ENCODE measurements at places on chromosomes 2 and 18.

DNA sequence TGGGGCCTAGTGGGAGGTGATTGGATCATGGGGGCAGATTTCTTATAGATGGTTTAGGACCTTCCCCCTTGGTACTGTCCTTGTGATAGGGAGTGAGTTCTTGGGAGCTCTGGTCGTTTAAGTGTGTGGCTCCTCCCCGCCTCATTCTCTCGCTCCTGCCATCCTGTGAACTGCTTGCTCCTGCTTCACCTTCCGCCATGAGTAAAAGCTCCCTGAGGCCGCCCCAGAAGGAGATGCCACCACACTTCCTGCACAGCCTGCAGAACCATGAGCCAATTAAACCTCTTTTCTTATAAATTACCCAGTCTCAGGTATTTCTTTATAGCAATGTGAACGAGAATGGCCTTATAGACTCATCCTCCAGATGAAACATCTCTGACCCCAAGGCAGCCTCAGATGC, 101.5 kb downstream of the KCNF1 start:
- no peak for DNase-seq

DNA sequence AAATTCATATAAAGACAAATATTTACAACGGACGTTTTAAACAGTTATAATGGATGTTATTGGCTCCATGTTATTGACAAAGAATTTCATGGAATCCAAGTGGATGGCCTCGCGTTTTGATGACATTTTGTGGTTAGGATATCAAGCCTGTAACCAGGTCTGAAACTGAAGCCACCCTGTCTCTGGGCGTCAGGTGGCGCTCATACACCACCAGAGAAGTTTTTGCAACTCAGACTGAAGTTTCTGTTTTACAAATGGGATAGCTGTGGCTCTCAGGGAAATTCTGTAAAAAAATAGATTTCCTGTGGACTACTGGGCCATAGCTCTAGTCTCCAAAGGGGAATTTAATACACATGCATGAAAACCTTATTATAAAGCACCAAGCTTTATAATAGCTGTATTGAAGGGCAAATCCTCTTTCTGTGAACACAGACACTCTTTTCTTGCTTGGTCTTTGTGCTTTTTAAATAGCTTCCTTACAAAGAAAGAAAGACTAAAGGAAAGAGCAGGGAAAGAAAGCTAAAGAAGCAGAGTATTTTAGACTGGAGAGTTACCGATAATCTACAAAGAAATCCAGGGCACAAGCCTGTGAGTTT, 86.7 kb downstream of the C18orf54 start:
- no peak for DNase-seq

DNA sequence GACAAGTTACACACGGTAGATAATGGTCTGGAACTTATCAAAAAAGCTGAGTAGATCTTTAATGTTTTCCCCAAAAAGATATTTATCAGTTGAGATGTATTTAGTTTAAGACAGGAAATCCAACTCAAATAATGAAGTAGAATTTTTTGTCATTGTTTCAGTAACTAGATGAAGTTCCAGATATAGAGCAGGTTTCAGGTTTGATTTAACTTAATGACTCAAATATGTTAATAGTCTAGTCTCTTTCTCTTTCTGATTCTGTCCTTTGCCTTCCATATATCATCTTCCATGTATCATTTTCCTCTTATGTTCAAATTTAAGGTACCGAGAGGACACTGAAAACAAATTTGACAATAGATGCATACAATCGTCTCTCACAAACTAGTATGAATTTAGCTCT, 23.6 kb upstream of the DOCK10 start:
- no peak for DNase-seq

- DNase-seq: no peak
Observed at GRCh38 chr2:234363647-234364294, 133.1 kb downstream of the ARL4C start.

DNA sequence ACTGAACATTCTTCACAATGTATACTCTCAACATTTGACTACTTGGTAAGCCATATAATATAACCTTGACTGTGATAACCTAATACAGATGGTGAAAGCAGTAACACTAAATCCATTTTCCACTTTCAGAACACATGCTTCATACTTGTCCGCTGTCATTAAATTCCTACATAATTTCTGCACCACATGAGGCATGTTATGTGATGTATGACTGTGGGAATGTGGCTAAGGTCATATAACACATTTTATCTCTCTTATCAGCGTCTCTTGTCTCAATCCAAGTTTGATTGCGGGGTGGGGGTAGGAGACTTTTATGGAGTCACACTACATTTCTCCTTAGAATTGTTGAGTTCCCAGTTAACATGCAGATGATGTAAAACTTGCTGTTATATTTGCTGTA, 110.9 kb downstream of the MTCL1 start:
- DNase-seq: no peak

- DNase-seq: no peak
Observed at GRCh38 chr2:46091004-46091403, 206.2 kb upstream of the EPAS1 start.

- no peak for DNase-seq
Observed at GRCh38 chr2:203446071-203446481, 89.0 kb downstream of the RAPH1 start.

- no peak for DNase-seq
Observed at GRCh38 chr2:15159206-15159605, 401.9 kb downstream of the NBAS start.
